AG04449 (cell line): ENCODE measurements at places on chromosomes 1 and 21.

DNA sequence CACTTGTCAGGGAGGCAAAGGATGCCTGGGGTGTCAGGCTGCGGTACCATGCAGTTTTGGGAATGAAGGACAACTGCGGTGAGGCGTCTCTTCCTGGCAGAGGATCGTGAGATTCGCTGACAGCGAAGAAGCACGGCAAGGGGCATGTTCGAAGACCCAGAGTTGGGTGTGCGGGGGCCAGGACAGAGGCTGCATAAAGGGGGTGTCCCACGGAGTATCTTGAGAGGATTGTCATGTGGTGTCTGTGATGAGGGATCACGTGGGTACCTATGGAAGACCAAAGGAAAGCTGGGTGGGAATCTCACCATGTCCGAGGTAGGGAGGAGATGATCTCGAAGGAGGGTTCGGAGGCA is 372 bp downstream of the SLC25A44 start:
- DNase-seq = no peak

- DNase-seq = no peak
These were observed 235.6 kb downstream of the SMYD3 start for GRCh38 chr1:246271516-246271915.

DNA sequence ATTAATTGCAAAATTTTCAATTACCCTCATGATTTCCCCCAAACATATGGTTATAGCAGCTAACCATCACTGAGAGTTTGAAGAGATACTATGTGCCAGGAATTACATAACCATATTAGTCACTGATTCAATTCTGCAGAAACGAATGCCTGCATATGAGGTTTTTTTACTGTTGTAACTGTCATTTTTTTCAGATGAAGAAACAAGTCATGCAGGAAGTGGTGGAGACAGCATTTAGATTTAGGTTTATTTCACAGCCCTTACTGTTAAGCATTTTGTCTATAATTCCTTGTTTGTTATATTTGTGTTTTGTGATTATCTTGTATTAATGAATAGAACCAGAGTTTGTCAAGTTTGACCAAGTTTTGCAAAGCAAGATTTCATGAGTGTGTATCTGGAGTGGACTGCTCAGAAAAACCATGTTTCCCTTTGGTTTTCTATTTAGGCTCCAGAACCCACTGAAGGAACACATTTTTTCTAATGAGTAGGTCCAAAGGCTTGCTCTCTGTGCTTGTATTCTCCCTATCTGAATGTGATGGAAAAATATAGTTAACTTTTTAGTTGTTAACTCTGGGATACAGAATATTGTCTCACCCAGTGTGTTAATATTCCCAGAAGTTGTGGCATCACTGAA is 308.5 kb upstream of the ADAMTS5 start:
- DNase-seq = peak; percentile 52

DNA sequence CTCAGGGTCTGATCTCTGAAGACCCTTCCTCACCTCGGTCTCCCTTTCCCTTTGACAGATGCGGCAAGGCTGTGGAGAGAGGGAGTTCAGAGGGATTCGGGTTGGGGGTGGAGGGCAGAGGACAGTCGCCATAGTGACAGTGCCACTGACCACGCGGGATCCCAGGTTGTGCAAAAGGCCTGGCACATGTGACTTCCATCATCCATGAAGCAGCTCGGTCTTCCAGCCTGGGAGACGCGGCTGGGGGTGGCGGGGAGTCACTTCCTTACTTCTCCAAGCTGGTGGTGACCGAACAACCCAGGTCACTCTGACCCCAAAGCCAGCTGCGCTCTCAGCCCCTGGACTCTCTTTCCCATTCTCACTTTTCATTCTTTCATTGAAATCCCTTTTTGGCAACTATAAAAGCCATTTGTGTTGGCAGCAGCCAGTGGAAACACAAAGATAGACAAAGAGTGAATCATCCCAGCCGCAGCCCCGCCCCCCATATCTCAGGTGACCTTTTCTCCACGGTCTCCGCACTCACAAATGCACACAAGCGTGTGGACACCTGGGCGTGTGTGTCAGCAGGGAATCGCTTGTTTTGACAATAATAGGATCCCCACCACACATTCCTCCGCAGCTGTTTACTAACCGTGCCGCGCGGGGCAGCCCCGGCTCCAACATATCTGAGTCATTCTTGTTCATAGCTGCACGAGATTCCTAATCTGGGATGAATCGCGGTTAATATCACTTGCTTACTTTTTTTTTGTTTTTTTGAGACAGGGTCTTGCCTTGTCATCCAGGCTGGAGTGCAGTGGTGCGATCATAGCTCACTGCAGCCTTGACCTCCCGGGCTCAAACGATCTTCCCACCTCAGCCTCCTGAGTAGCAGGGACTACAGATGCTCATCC is 68.3 kb downstream of the DHRS3 start:
- peak; percentile 24 for DNase-seq

DNA sequence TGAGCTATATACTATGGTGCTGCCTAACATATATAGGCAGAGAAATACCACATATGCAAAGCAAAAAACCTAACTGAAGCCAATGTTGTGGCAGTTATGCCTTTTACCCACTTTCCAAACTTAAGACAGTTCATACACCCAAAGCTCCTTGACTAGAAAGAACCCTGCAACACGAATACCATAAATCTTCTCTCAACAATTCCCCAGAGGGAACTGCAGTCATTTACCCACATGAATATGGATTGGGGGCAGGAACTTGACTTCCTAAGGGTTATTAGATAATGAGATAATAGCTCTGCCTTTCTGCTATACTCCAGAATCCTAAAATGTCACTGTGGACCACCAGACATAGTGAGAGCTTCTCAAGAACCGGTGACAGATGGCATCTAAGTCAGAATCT is 2.9 kb upstream of the ASPM start:
- DNase-seq = no peak

GRCh38 chr1:29960156-29960755 is 723.9 kb downstream of the PTPRU start:
- no peak for DNase-seq

- DNase-seq = no peak
These were observed 6.7 kb downstream of the EPS8L3 start for GRCh38 chr1:109756848-109757521.
